ENCODE measurements at places on chromosomes 7 and 10.

GRCh38 chr10:2734603-2735002, 332.7 kb upstream of the PFKP start:
- no peak for DNase-seq

DNA sequence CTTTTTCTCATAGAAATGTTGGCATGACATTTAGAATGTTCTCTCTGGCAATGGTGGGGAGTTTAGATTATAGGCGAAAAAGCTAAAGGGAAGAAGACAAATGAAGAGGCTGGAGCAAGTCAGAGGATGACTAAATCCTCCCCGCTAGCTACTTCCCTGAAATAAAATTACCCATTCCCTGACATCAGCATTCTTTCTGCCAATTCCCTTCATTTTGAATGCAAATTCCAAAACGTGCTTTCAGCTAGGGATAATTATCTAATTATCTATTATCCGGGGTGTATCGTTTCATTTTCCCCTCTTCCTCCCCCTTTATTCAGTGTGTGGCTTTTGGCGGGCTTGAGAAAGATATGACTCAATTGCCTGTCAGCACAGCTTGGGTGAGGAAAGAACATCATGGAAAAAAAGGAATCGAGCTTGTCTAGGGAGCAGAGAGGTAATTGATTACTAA, 672.3 kb downstream of the TNS3 start:
- peak; percentile 24 for DNase-seq

DNA sequence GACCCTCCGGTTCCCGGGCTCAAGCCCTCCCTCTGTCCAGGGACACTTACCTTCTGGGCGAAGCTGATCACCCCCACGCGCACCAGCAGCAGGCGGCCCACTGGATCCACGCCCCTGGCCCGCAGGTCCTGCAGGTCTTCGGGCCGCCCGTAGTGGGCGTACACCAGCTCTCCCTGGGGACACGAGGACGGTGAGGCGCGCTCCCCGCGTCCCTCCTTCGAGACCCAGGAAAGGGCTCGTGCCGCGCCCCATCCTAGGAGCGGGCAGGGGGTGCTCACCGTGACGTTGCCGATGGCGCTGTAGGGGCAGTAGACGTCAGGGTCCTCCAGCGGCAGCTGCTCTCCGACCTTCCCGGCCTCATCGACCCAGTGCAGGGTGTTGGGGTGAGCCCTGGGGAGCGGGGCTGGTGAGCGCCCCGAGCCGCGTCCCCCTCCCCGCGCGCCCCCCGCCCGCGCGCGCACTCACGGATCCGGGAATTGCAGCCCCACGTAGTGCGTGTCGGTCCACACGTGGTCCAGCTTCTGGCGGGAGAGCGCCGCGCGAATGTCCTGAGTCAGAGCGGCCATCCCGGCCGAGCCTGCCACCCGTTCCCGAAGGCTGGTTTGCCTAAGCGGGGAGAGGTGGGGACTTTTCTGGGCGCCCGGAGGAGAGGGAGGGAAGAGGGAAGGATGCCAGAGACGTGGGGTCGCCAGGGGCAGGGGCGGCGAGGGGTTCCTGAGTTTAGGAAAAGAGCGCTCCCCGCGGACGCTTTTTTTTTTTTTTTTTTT, 8.2 kb downstream of the TFR2 start:
- DNase-seq: no peak

DNA sequence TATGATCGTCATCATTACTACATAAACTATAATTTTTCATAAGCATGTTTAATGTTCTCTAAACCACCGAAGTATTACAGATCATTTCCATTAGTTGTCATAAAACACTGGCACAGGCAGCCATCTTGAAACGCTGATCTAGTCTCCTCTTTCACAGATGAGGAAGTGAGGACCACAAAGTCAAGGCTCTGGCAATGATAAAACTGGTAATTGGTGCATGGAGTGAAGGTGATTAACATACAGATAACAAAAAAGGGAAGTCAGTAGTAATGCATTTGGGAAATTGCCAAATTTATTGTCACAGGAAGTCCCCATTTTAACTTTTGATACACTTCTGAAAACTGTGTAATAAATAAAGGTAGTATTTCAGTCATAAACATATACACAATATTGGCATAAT, 49.3 kb downstream of the FBXL13 start:
- no peak for DNase-seq

GRCh38 chr7:11517853-11518252, 314.1 kb downstream of the THSD7A start:
- no peak for DNase-seq

- DNase-seq: no peak
Measured at GRCh38 chr7:94422827-94423460, 28.2 kb downstream of the COL1A2 start.

- DNase-seq: peak; percentile 49
Measured at GRCh38 chr7:85185424-85186082, 1.3 kb downstream of the SEMA3D start.

GRCh38 chr7:152178405-152179058, 153.1 kb downstream of the GALNT11 start:
- no peak for DNase-seq

GRCh38 chr7:135747366-135747765, 1.2 kb downstream of the FAM180A start:
- no peak for DNase-seq

Measured in AG08396 (cell line).